ENCODE measurements at places on chromosomes 4 and X.

GRCh38 chrX:7147978-7148854 is at the start of gene PUDP:
PUDP (minus strand) TSS chrX:7148153; CDS start chrX:7148113, 40 bp downstream.
- DNase-seq: peak; percentile 64

DNA sequence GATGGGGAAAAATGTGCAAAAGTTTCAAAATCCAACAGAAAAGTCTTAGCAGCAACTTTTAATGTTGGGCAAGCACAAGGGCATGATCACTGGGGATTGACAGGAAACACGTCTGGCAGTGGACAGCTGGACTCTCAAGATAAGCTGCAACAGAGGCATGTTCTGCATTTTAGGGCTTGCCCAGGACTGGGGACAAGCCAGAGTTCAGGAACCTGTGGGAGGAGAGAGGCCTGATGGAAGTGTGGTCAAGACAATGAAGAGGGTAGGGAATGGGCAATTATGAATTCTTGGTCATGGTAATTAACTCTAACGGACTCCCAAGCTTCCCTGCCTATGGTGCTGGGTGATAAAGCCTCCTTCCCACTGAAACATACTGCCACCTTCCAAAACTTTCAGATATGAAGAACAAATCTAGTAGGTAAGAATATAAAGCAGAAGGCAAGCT is 48.4 kb downstream of the ANXA3 start:
- DNase-seq: no peak

- DNase-seq: no peak
Observed at GRCh38 chrX:153873282-153874084, 12.5 kb downstream of the L1CAM start.

- DNase-seq: no peak
Observed at GRCh38 chr4:140704964-140705363, 51.2 kb downstream of the TBC1D9 start.

GRCh38 chrX:53481816-53482465 is 47.8 kb upstream of the HSD17B10 start:
- peak; percentile 54 for DNase-seq

DNA sequence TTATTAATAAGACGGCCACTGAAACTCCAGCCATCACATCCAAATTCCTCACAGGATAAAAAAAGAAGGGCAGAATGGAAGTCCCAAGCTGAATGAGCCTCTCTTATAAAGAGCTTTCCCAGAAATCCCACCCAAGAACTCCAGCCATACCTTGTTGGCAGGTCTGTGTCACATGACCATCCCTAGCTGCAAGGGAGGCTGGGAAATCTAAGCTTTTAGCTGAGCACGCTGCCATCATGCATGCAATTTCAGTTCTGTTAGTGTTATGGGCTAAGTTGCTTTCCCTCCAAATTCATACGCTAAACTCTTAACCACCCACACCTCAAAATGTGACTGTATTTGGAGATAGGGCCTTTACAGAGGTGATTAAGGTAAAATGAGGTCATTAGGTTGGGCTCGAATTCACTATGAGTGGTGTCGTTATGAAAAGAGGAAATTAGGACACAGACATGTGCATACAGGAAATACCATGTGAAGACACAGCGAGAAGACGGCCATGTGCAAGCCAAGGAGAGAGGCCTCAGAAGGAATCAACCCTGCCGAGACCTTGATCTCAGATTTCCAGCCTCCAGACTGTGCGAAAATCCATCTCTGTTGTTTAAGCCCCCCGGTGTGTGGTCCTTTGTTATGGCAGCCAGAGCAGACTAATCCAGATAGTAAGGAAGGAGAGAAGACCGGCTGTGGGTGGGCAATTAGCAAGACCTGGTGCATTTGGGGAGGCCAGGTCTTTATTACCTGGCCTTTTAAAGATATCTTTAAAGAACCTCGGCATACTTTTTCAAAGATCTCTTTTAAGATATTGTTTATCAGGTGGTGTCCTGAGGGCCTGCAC is 317.6 kb downstream of the BCOR start:
- DNase-seq: no peak

DNA sequence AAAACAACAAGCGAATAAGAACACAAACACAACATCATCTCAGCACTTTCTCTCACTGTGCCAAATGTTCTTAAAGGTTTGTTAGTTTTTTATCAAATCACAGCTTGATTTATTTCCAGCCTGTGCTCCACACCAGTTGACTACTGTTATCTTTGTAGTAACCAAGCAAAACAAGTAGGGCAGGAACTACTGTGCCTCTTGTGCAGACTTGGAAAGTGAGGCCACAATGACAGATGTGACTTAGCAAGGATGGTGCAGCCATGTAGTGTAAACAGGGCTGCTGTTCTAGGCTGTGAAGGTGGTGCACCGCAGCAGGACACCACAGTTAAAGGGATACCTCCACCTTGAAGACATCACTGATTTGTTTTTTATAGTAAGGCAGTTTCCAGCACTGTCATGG is 170.0 kb downstream of the IL1RAPL1 start:
- DNase-seq: no peak

DNA sequence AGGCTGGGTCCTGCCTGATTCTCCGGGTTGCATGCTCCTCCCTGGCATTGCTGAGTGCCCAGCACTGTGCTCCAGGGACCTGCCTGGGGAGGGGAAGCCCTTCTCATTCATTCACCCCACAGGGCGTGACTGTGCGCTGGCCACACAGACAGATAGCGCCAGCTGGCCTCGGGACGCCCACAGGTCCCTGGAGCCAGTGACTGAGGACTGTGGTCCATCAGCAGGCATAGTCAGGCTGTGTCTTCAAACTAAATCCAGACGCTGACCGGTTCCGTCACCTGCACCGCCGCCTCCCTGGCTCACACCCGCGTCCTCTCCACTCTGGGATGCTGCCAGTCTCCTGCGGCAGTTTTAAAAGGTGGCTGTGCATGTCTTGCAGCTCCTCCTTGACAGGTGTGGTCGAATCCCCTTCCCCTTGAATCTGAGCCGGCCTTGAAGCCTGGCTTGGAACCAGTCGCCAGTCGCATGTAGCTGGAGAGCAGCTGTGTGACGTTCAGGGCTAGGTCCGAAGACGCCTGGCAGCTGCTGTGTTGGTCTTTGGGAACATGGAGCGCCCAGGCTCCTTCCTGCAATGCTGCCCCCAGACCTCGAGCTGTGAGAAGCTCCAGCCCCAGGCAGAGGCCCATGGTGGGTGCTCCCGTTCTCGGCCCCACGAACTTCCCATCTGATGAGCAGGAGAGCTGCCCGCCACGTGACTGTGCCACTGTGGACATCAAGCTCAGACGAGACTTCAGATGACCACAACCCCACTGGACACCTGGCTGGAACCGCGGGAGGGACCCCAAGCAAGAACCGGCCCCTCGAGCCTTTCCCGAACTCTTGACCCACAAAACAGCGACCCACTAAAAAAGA is 94.1 kb downstream of the ADRA2C start:
- no peak for DNase-seq

Measured in Jurkat, Clone E6-1 (cell line).